T-cell (primary cell): ENCODE measurements at places on chromosomes 16 and 17.

DNA sequence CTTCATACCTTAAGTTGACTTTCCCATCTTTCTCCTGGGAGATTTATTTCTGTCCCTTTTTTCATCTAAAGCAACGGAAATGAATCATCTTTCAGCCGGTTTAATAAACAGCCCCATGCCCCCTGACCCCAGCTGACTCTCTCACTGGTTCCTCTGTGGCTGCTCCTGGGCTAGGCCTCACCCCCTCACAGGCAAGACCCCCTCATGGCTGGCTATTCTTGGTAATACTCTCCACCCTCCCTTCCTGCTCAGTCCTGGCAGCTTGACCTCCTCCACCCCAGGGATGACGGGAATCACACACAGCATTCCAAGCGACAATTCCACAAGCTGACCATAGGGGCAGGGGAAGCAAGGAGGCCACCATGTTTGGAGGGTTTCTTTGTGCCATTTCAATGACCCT lies 1.5 kb upstream of the ADAP2 start:
- DNase-seq: no peak

DNA sequence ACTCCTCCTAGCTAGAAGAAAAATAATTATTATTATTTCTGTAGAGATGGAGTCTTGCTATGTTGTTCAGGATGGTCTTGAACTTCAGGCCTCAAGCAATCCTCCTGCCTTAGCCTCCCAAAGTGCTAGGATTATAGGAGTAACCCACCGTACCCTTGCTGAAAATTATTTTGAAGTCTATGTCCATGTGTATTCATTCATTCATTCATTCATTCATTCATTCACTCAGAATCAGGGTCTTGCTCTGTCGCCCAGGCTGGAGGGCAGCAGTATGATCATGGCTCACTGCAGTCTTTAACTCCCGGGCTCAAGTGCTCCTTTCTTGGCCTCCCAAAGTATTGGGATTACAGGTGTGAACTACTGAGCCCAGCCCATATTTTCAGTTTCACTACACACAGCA lies 4.1 kb downstream of the SLC7A6OS start:
- DNase-seq: no peak

GRCh38 chr16:76157629-76158028 lies 119.6 kb upstream of the CNTNAP4 start:
- DNase-seq: no peak

- peak; percentile 13 for DNase-seq
Observed at GRCh38 chr16:11361701-11362451, 16.6 kb downstream of the RMI2 start.

DNA sequence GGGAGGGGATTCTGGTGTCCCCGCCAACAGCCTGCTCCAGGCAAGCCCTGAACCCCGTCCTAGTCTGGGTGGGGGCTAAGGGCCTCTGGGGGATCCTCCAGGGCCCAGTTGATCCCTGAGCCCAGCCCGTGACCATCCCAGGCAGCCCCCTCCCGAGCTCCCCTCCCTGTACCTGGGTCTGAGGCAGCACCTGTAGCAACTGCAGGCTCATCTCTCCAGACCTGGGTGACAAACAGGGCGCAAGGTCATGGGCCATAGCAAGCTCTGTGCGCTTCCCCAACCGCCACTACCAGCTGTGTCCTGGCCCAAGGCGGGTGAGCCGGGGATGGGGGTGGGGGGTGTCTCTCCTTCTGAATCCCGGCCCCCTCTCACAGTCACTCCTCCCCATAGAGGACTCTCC lies 10.6 kb downstream of the CNGB1 start:
- DNase-seq: no peak

DNA sequence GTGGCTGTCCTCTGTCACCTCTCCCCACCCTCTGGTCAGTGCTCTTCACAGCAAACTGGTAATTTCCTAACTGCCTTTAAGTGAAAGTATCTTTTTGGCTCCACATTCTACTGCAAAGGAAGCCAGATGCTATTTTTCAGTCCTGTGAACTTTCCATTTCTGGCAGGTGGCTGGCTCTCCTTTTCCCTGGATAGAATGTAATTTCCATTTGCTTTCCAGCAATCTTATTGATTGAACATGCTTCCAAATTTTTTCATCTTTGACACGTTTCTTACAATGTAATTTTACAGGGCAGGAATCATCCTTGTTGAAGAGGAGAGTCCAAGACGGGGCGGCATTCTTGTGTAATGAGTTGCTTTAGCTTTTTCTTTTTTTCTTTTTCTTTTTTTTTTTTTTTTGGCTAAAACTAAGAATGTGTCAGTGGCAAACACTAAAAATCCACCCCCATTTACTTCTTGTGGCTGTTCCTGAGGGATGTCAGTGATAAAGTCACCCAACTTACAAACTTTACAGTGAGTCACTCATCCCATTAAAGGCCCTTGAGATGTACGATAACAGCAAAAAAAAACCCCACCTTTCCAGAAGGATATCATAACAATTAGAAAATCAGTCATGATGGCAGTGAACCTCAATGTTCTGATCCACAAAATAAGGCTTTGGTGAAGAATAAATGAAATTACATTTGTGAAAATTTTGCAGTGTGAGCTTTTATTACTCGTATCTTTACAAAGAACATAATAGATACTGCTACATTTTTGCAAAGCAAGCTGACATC lies 29.4 kb upstream of the PRKCA start:
- DNase-seq: no peak
